ENCODE measurements at places on chromosomes 1 and 21.
A peak's percentile ranks its signal among the peaks of the same experiment; 100 is the strongest.

DNA sequence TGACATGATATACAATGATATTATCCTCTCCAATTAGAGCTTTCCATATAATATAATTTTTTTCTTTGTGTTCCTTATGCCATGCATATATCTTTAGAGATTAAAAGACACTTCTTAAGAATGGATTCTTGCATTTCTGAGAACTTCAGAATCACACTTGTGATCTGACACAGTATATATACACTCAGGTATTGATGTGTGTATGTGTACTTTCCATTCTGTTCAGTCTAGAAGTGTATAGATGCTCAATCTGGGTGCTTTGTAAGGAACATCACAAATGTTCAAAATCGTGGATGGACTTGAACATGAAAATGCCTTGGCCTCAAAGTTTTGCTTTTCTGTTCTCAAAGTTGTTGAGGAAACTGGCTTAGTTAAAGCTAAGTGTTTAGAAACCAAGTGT lies 102.7 kb downstream of the FGGY start:
- no peak for DNase-seq

DNA sequence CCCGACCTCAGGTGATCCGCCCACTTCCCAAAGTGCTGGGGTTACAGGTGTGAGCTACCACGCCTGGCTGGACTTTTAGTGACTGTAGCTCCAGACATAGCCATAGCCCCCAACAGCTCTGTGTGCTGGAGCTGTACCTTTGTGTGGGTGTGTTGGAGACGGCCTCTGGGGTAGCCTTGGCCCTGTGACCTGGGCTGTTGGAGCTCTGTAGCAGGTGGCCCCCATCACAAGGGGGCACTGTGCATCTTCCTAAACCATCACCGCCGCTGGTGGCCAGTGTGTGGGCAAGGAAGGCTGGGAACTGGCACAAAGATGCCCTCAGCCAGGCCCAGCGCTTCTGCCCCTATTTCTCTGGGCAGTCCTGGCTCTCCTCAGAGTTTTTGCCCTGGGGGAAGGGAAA lies 38.4 kb upstream of the FOXO6 start:
- peak; percentile 76 for DNase-seq

DNA sequence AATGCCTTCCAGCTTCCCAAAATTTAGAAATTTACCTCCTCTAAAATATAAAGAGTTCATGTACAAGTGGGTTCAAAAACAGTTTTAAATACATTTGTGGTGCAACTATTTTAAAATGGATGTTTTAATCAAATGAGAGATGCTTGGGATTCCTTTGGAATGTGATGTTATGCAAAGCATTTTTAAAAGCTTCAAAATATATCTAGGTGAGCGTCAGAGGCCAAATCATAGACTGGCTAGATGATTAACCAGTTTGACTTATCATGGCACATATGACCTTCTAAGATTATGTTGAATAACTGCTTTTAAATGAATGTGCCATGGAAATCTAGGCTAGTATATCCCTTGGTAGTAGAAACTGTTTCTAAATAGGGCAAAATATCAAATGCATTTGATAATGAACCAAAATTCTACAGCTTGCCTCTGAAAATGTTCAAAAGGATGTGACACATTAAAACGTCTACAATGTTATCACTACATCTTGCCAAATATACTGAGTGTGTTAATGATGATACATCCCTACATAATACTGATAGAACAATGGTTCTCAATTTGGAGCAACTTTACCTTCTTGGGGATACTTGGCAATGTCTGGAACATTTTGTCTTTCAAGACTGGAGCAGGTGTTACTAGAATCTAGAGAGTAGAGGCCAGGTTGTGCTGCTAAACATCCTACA lies 650.9 kb upstream of the ADGRL2 start:
- no peak for DNase-seq

DNA sequence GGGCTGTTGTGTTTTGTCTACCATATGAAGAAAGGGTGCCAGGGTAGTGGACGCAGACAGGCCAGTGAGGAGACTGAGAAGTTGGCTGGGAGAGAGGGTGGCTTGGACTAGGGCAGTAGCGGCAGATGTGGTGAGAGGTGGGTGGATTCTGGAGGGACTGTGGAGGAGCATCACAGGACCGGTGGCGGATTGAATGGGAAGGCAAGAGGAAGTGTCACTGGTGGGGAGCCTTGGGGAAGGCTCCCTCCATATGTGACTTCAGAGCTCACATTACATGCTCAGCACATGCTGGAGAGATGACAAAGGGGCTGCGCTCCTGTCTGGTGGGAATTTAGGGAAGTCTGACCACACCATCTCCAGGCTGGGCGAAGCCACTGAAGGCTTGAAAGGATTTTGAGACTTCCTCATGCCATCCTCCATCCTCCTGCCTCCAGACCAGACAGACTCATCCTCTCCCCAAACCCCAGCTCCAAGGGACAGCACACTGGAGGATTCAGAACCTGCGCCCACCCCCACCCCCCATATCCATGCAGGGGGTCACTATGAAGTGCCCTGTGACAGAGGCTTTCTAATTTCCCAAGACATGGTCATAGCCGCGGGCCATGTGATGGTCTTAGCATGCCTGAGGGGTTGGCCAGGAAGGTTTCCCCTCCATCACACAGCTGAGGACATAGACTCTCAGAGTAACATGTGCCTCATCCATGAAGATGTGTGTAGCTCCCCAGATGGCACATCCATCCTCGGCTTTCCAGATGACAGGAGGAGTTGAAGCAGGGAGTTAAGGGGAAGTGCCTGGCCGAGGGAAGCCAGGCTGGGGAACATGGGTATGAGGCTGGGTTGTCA lies 138.8 kb upstream of the WNT4 start:
- no peak for DNase-seq

GRCh38 chr1:16067127-16067768 lies 6.2 kb downstream of the FAM131C start:
- peak; percentile 60 for DNase-seq

DNA sequence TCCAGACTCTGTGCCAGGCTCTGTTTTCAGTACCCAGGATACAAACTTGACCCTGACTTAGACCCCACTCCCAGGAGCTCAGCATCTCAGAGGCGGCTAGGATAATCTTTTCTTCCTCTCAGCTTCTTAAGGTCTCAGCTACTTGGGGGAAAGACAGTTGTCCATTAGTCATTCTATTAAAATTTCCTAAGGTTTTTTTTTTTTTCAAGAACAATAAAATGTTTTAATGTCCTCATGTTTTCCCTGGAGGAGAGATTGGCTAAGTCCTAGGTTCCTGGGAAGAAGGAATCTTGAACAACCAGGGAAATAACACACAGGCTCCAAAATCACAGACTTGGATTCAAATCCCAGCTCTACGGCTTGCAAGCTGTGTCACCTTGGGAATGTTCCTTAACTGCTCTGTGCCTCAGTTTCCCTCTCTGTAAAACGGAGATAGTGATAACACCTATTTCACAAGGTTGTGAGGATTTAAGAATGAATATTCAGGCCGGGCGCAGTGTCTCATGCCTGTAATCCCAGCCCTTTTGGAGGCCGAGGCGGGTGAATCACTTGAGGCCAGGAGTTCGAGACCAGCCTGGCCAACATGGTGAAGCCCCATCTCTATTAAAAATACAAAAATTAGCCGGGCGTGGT lies 33.0 kb downstream of the CDK18 start:
- DNase-seq: no peak

- no peak for DNase-seq
Measured at GRCh38 chr1:116415699-116416533, 42.9 kb downstream of the ATP1A1 start.

- DNase-seq: no peak
Measured at GRCh38 chr1:208182880-208183645, 61.1 kb downstream of the PLXNA2 start.

- DNase-seq: no peak
Measured at GRCh38 chr1:224067621-224068457, 46.1 kb upstream of the FBXO28 start.

GRCh38 chr1:3492545-3493246 lies 38.2 kb downstream of the ARHGEF16 start:
- no peak for DNase-seq

GRCh38 chr1:161727256-161727924 lies 6.0 kb downstream of the FCRLB start:
- DNase-seq: no peak

GRCh38 chr21:38151021-38151645 lies 105.7 kb upstream of the KCNJ15 start:
- no peak for DNase-seq

DNA sequence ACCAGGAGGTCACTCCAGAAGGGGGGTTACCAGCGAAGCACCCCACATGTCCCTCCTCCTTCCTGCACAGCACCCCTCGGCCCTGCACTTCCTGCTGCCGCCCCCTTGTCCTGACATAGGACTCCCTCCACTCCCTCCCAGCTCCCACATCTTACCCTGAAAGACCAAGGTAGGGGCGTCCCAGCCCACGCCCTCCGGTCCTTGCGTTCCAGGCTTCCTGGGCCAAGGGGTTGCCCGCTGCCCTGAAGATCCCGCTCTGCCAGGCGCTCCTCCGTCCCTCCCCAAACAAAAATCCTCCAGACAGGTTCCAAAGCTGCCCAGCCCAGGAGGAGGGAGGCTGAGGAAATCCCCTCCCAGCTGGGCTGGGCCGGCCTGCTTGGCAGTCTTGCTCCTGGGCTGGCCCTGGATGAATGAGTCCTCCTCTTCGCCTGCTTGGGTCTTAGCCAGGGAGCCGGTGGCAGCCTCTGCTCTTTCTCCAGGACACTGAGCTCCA lies at the start of gene RHBDL2:
Gene RHBDL2, minus strand, starts transcription at position 304 of the 493 bp plus-strand sequence. CDS start 22,618 bp downstream, outside the sequence.
- DNase-seq: no peak

DNA sequence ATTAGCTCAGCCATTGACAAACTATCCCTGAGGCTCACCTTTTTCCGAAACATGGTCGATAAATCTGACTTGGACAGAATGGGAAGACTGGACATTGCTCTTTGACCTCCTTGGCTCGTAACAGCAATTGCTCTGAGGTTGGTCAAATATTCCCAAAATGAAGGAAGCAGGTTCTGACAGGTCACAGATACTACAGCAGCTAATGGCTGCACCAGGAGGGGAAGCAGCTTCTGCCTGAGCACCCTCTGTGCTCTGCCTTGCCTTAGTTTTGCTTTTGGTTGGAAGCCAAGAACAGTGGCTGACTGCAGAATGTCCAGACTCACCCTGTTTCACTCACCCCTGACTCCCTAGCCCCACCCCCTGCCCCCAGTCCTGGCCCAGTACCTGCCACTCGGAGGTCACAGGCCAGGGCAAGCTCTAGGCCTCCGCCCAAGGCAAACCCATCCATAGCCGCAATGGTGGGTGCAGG lies 15.4 kb downstream of the ECHDC2 start:
- no peak for DNase-seq

GRCh38 chr1:209557221-209557620 lies 26.3 kb upstream of the CAMK1G start:
- no peak for DNase-seq

DNA sequence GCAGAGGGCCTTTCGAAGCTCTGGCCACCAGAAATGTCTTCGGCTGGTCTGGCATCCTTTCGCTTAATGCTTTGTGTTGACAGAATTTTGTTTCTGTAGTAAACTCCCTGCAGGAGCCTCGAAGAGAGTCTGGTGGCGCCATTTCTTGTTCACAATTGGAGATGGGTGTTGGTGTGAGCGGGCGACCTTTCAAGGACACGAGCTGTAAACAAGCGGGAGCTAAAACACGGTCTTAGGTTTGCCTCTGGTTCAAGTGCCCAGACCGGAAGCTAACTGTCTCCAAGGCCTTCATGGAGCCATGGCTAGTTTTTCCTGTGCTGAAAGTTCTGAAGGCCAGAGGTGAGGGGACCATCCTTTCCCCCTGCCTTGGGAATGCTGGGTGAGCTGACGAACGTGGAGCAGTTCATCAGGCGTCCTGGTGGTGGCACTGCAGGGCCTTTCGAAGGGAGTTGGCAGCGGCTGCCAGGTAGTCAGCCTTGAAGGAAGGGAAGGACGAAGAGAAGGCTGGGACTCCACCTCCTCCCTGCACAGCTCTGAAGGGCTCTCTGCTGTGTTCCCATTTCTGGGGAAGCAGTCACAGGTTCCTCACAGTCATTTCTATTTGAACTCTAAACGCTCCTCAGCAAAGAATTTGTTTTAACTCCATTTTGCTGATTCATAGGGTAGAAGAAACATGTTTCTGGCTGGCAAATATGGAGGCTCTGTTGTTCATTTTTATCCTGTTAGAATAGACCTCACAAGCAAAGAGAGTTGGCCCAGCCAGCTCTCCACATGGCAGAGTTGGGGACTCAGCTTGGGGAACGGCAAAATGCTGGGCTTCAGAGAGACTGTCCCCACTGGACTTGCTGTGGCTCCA lies 35.2 kb downstream of the URB2 start:
- DNase-seq: peak; percentile 35

GRCh38 chr1:202056644-202057334 lies 46.4 kb downstream of the ELF3 start:
- DNase-seq: peak; percentile 100

GRCh38 chr1:184504040-184504954 lies 117.5 kb downstream of the C1orf21 start:
- DNase-seq: no peak

- peak; percentile 6 for DNase-seq
Measured at GRCh38 chr1:88973520-88974137, 18.8 kb downstream of the KYAT3 start.

DNA sequence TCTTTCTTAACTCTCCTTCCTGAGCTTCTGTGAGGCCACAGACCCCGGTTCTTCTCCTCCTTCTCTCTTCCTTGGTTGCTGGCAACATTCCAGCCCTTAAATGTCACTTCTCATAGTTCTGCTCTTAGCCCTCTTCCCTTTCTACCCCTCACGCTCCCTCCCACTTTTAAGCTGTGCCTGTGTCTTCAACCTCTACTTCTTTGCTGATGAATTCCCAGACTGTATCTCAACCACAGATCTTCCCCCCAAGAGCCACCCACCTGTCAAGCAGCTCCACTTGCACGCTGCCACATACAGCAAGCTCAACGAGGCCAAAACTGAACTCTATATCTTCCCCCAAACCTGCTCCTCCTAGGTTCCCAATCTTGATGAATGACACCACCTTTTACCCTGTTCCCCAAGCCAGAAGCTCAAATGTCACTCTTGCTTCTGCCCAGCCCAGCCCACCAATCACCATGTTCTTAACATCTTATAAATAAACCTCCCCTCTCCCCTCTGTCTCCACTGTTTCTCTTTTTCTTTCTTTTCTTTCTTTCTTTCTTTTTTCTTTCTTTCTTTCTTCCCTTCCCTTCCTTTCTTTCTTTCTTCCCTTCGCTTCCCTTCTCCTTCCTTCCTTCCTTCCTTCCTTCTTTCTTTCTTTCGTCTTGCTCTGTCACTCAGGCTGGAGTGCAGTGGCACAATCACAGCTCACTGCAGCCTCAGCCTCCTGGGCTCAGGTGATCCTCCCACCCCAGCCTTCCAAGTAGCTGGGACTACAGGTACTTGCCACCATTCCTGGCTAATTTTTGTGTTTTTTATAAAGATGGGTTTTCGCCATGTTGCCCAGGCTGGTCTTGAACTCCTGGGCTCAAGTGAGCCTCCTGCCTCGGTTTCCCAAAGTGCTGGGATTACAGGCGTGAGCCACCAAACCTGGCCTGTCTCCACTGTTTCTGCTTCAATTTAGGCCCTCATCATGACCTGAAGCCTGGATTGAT lies 19.8 kb upstream of the PTP4A2 start:
- DNase-seq: no peak

GRCh38 chr1:186195377-186195931 lies 179.6 kb downstream of the TPR start:
- DNase-seq: no peak

GRCh38 chr1:176073524-176074157 lies 133.4 kb downstream of the COP1 start:
- DNase-seq: peak; percentile 64
